ENCODE measurements at places on chromosomes 1 and 21.

DNA sequence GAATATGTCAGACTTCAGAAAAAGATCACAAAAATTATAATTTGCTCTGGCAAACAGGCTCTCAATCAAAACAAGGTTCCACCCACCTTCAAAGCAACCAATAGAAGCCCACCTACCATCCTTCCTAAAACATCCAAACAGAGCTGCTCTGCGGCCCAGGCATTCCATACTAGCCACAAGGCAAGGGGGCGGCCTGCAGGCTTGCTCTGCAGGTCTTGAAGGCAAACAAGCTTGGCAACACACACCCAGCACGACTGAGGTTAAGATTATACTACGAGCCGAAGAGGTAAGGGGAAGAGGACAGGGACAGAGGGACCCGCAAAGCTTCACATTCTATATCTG, 207.3 kb downstream of the SLC45A1 start:
- peak; percentile 52 for DNase-seq

- DNase-seq: no peak
Observed at GRCh38 chr1:169091480-169091941, 15.0 kb upstream of the ATP1B1 start.

GRCh38 chr1:53651356-53651755, 87.6 kb downstream of the GLIS1 start:
- no peak for DNase-seq

DNA sequence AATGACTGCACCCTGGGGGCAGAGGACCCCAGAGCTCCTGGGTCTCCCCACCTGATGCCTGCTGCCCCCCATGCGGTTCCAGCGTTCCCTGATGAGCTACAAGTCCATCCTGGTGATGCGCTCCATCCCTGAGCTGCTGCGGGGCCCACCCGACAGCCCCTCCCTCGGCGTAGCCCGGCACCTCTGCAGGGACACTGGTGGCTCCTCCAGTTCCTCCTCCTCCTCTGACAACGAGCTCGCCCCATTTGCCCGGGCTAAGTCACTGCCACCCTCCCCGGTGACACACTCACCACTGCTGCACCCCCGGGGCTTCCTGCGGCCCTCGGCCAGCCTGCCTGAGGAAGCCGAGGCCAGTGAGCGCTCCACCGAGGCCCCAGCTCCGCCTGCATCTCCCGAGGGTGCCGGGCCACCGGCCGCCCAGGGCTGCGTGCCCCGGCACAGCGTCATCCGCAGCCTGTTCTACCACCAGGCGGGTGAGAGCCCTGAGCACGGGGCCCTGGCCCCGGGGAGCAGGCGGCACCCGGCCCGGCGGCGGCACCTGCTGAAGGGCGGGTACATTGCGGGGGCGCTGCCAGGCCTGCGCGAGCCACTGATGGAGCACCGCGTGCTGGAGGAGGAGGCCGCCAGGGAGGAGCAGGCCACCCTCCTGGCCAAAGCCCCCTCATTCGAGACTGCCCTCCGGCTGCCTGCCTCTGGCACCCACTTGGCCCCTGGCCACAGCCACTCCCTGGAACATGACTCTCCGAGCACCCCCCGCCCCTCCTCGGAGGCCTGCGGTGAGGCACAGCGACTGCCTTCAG, 35.5 kb downstream of the TRIM11 start:
- DNase-seq: no peak

- no peak for DNase-seq
Observed at GRCh38 chr1:109990302-109990653, 5.7 kb downstream of the AHCYL1 start.

DNA sequence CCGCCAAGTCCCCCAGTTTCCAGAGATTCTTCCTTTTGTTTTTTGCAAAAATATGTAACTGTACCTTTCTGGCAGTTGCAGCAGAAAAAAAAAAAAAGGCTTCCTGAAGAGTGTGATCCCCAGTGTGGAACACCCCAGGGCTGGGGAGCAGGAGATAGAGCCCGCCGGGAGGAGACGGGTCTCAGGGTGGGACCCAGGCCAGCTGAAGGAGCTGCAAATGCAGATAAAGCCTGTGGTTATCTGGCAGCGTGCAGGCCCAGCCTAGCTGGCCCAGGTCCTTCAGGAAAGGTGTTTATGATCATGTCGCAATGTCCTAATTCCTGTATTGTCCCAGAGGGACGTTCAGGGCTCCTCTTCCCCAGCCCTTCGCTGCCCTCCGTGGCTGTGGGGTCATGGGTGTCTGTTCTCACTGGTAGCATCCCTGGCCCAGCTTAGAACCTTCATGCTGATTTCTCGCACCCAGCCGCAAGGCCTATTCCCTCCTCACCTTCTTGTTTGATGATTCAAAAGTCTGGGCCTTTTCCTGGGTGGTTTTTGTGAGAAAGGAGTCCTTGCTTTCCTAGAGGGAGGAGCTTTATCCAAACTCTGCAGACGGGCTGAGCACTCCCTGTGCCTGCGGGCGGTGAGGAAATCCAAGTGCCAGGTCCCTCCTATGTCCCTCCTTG, 26.2 kb downstream of the RNF187 start:
- DNase-seq: no peak

All from KBM-7 (cell line).